Stimulated activated naive B cell treated with anti-CD40 and anti-IgM and Interleukin-4, amounts not matched to agents 10 μg/mL and 1 μg/mL and 100 μg/mL, for 72 hours (primary cell): ENCODE measurements at places on chromosomes 7 and 10.

- DNase-seq, result no peak
These were observed 60.4 kb downstream of the HDAC9 start for GRCh38 chr7:18555968-18556367.

GRCh38 chr10:52488606-52489485, 174.8 kb downstream of the DKK1 start:
- no peak for DNase-seq

DNA sequence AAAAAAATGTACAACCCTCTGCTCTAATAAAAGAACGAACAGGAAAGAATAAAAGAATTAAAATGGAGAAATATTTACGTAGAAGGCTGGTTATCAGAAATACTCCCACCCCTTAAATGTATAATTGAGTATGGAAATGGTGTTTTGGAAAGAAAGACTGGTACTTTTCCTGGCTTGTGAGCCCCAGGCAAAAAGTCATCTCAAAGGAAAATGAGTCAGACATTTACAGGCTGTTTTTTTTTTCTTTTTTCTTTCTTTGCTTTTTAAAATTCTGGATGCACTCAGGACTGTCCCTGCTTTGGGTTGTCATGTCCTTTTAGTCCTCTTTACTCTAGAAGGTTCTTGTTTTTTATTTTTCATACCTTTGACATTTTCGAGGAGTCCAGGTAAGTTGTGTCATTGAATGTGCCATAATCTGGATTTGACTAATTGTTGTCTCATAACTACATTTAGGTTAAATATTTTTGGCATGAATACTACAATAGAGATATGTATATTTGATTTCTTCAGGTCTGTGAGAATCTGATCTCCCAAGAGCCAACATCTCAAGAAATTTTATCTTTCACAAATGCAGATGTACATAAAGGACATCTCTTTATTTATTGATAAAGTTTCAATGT, 313.0 kb upstream of the GLI3 start:
- no peak for DNase-seq

DNA sequence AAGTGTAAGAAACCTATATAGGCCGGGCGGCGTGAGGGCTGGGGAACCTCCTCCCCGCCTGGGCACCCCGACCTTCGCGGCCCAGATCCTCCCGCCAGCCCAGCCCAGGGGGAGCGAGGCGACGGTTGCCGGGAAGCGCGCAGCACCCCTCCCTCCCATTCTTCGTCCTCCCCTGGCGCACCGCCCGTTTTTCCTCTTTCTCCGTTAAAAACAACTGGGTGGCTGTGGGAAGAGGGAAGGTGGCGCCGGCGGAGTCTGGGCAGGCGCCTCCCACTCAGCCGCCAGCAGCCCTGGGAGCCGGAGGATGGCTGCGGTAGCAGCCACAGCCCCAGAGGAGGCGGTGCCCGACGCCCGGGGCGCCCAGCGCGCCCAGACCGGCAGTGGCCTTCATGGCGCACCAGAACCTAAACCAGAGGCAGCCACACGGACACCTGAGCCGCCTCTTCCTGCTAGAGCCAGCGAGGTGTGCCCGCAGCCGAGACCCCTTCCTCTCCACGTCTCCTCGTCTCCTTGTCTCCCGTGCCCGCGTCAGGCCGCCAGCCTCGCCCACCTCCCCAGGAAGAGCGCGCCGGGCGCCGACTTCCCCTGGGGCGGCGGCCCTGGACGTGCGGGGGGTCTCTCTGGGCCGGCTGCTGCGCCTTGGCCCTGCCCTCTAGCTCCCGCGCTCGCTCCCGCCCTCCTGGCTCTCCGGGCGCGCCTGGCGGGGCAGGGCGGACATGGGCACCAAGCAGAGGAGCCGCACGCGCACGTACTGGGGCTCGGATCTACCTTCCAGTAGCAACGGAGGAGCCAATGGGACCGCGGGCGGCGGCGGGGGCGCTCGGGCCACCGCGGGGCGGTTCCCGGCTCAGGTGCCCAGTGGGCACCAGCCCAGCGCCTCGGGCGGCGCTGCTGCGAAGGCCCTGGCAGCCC, 32.8 kb upstream of the SFTPD start:
- no peak for DNase-seq

DNA sequence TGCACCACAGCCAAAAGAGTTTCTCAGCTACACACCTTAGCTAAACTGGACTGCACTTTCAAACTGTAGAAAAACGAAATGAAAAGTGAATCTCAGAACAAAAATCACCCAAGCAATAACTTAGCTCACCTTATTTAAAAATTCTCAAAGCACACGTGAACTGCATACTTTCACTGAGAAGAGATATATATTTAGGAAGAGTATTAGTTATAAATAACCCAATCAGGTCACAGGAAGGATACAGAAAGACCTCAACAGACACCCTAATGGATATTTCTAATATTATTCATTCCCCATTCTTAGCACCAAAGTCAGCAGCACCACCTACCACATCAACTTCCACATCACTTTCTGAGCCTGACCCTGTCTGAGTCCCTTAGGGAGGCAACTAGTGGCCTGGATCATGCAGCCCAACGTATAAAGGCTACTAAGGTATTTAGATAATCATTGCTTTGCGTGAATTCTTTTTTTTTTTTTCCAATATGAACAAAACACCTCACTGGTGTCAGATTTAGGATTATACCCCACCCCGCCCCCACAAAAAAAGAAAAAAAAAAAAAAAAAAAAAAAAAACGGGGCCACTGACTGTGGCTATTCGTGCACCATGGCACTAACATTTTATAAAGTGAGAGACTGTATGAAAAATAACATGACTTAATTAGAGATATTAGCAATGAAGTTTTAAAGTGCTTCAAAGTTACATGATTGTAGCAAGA, 2.6 kb downstream of the ABI1 start:
- no peak for DNase-seq

DNA sequence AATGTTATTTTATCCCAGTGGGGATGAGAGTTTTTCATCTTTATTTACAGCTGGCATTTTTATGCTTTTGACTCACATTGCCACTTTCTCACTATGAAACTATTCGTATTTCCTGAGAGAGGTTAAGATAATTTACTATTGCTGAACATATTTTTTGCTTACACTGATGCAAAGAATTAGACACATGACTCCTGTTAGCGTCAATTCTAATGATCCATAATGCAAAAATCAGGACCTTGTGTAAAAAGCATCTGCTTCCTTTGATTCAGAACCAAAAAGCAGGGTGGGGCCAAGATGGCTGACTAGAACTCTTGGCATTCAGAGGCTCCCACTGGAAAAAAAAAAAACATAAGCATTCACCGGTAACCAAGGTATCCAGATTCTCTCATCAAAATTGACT, 464.8 kb downstream of the SEMA3D start:
- DNase-seq, result no peak

GRCh38 chr10:30185916-30186315, 126.5 kb upstream of the JCAD start:
- DNase-seq, result no peak

DNA sequence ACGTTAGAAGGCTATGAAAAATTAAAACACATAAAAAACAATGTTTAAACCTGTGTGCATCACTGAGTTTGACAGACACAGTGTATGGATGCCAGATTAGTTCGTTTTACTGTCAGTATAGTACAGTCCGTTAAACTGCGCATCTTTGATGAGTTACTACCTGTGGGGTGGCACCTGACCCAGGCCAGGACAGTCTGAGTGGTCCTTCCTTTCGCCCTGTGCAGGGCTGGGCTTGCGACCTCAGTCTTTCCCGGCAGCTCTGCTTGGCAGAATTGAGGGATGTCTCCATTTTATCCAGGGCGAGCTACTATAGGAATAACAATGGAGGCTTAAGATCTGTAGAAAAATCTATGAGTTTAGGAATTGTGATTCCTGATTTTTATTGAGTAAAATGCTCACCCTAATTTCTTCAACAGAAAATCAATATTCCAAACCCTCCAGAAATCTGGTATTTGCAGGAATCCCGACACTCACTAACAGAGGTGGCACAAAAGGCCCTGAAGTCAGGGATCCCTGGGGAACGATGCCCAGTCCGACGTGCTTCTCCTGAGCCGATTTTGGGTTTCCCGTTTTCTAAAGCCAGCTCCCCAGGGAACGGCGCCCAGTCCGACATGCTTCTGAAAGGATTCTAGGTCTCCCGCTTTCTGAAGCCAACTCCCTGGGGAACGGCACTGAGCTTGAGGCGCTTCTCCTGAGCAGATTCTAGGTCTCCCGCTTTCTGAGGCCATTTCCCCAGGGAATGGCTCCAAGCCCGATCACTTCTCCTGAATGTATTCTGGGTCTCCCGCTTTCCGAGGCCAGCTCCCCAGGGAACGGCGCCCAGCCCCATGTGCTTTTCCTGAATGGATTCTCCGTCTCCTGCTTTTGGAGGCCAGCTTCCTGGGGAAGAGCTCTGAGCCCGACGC, 377.6 kb downstream of the DNAJB6 start:
- DNase-seq, result no peak

DNA sequence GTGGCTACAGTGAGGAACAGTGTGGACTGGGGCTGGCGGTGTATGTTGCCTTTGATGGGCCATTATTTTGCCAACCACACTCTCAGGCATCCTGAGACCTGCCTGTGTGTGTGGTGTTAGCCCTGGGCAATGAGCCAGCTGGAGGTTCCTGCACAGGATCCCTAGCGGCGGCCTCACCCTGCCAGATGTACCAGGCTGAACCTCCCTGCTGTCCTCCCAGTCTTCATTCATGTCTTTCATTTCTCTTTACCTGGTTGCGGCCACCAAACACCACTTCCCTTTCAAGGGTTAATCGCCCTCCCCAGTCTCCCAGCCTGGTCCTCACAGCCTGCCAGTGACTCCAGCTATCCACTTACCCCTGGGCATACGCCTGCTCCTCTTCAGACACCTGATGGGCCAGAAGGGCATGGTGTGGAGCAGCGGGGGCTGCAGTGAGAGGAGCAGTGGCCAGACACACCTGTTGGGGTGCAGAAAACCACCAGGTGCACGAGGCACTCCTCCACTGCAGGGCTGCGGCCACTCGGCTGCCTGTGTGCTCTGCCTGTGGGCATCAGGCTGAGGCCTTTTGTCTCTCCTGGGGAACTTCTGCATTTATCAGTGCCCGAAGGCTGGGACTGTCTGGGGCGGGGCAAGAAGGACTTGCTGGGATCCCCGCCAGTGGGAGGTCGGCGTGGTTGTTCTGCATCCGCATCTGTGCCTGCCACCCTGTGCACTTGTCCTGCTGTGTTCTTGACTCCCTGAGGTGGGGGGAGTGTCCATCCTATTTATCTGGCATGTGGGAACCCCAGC, 111.6 kb downstream of the ARHGAP22 start:
- DNase-seq, result no peak

DNA sequence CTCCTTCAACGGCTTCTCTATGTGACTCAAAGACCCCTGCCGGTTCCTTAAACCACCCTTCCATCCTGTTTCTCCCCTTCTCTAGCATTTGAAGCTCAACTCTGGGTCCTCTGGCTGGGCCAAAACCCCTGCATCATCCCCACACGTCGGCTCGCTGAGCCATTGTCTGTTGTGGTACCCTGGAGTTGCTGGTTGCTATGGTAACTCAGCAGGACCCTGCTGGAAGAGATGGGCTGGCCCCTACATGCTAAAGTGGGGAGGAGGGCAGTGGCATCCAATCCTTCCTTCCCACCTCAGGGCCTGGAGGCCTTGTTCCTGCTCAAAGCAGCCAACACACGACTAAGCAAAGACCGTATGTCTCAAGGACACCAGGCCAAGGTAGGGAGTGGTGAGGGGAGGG, 452.5 kb downstream of the PLXNA4 start:
- no peak for DNase-seq

DNA sequence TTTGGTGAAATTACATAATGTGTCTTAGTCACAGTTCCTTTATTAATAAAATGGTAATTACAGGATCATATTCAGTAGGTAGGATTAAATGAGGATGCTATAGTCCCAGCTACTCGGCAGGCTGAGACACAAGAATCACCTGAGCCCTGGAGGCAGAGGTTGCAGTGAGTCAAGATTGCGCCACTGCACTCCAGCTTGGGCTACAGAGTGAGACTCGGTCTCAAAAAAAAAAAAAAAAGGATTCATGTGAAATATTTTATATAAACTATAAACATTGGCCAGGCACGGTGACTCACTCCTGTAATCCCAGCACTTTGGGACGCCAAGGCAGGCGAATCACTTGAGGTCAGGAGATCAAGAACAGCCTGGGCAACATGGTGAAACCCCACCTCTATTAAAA, 197.9 kb downstream of the IMMP2L start:
- DNase-seq, result no peak

DNA sequence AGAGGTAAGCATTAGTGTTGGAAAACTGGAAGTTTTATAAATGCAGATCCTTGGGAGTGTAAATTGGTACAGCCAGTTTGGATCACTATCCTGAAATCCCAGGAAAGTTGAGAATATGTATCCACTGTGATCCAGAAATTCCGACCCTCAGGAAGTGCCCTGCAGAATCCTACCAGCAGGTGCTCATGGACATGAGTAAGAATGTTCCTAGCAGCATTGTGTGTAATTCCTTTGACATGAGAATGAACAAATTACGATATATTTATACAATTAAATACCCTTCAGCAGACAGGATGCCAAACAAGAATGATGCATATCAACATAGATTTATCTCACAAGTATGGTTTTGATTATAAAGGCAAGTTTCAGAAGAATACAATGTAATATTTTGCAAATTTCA, 181.6 kb downstream of the XPNPEP1 start:
- DNase-seq, result no peak
